ENCODE measurements at places on chromosomes 5 and 9. TPM values are rescaled to one million over a fixed set of nuclear protein-coding genes. Genes with fewer than 3 reads are reported as not detected.

NME5 gene
- not detected for total RNA-seq

HTR4 gene
- total RNA-seq = not detected

DNA sequence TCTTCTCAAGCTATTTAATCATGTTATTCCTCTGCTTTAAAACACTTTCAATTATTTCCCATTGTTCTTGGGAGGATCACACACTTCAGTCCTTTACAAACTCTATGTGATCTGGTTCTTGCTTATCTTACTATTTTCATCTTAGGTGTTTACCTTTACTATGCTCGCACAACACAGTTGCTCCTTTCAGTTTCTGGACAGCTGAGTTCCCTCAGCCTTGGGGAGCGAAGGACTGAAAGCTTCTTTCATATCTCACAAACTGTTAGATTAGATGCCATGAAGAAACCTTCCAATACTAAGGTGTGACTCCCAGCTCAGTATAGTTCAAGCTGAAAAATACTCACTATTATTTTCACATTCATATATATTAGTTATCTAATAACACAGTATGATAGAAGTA is 117.9 kb downstream of the CDC42SE2 start:
- no peak for DNase-seq

PCDHGB2 gene
- total RNA-seq = 0.88 TPM

- DNase-seq = no peak
These were observed 34.6 kb upstream of the ACTBL2 start for GRCh38 chr5:57517250-57517649.

DNA sequence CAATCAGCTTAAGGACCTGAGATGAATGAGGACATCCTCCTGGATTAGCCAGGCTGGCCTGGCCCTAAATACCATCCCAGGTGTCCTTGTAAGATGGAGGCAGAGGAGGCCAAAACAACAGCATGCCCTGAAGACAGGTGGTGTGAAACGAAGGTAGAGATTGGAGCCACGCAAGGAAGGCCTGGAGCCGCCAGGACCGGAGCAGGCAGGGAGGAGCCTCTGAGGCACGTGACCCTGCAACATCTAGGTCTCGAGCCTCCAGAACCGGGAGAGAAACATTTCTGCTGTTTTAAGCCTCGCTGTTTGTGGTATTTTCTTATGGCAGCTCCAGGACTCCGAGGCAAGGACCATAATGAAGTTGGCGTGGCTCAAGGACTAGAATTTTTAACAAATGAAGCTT is 9.7 kb upstream of the COL5A1 start:
- DNase-seq = no peak

- DNase-seq = no peak
These were observed 15.7 kb downstream of the SCGB3A1 start for GRCh38 chr5:180575571-180575970.

GRCh38 chr5:151275803-151276202 is 22.8 kb downstream of the GM2A start:
- DNase-seq = no peak

TRIP13 gene
- 21.4 TPM for total RNA-seq

DNA sequence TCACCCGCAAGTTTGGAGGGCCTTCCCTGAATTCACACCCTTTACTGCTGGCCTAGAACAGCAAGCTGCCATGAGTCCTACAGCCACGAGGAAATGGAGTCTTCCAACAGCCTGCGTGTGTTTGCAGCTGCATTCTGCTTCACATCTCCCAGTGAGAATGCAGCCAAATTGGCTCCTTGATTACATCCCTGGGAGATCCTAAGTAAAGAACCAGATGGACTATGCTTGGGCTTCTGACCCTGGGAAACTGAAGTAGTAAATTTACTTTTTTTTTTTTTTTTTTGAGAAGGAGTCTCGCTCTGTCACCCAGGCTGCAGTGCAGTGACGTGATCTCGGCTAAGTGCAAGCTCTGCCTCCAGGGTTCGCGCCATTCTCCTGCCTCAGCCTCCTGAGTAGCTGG is 617.0 kb upstream of the CDH18 start:
- DNase-seq = no peak

GRCh38 chr5:91109634-91110033 is 273.5 kb downstream of the ARRDC3 start:
- no peak for DNase-seq

DNA sequence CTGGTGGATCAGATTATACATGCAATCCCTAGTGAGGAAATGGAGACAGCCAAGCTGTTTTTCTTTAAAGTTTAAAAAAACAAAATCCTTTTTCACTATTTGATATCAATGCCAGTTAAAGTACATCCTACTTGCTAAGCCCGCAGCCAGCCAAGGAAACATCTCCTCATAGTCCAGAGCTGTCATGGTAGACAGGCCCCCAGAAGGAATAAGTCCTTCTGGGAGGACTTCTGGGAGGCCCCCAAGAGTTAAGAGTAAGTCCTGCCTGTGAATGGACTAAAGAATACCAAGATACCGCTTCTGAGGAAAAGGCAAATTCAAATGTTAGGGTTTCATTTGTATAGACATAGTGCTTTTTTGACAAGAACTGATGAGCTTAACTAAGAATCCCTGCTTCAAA is 38.3 kb downstream of the MOCS2 start:
- DNase-seq = no peak

DNA sequence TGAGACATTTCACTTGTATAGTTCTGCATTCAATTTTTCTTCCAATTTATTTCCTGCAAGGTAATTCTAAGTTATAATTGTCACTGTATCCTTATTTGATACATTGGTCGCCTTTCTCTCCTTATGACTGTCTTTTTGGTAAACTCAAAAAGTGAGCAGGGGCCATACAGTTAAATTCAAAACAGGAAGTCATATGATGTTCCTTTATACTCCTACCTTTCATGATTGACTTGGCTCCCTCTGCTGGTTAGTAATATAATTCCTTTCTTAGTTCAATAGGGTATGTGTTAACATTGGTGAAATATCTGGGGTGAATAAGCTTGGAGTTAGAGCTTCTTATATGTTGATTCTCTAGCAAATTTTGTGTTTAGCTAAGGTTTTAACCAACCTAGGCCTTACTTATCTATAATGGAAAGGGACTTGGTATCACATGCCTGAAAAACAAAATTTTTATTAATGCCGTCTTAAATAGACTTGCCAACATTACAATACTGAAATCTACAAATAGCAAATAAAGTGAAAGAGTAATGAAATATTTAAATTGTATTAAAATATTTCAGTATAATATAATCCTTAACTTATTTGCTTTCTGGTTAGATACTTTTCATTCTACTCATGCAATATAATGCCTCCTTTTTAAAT is 6.0 kb upstream of the NIPBL start:
- DNase-seq = peak; percentile 75

- DNase-seq = peak; percentile 79
These were observed 29.8 kb downstream of the NEUROG1 start for GRCh38 chr5:135505973-135506372.

PCDH12 gene
- total RNA-seq = not detected

DNA sequence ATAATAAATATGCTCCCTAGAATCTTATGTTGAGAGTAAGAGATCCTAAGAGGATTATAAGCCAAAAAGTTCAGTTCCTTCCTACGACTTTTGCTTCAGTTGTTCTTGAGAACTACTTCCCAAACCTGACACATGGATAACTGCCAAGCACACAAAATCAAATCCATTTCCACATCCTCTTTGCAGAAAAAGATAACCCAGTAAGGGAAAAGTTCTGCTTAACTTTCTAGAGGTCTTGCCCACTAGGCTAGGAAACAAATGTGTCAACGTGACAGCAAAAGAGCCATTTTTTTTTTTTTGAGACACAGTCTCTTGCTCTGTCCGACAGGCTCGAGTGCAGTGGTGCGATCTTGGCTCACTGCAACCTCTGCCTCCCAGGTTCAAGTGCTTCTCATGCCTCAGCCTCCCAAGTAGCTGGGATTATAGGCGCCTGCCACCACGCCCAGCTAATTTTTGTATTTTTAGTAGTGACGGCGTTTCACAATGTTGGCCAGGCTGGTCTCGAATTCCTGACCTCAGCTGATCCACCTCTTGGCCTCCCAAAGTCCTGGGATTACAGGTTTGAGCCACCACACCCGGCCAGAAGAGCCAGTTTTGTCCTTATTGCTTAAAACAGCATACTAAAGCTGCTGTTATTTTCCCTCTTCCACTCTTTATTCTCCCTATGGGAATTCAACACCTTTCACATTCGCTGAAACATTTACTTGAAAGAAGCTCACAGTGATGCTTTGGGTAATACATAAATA is 24.2 kb downstream of the CSNK1A1 start:
- DNase-seq = no peak

DNA sequence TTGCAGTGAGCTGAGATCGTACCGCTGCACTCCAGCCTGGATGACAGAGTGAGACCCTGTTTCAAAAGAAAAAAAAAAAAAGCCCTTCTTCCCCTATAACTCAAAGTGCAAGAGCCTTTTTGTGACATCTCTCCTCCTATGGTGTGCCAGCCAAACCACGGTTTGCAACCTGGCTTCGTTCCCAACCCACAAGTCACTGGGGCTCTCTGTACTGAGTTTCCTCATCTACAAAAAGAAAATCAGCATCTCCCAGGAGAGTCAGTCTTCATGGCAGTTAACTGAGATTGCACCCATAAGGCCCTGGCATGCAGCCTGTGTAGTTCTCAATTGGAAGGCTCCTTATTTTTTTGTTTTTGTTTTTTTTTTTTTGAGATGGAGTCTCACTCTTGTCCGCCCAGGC is 14.8 kb downstream of the ODF2 start:
- peak; percentile 43 for DNase-seq

DDX31 gene
- total RNA-seq = 28.8 TPM

- no peak for DNase-seq
These were observed 4.2 kb upstream of the PTGER4 start for GRCh38 chr5:40675396-40676133.

DNA sequence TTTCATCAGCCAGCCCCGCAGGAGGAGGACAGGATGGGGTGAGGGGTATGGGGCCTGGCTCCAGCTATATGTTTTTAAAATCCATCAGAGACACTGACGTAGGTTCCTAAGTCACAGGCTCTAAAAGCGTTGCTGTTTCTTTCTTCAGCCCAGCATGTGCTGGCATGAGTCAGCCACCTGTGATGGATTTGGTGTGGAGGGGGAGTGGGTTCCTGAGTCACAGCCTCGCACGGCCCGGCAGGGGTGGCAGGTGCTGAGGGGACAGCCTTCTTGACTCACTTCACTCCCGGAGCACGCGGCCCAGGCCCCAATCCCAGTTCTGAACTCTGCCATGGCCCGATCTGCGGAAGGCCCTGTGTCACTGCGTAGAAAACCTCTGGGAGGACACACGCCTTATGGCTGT is 38.8 kb upstream of the RPL26L1 start:
- DNase-seq = peak; percentile 95

- DNase-seq = no peak
These were observed 20.0 kb upstream of the CYFIP2 start for GRCh38 chr5:157245886-157246285.

- no peak for DNase-seq
These were observed 79.6 kb upstream of the CDK20 start for GRCh38 chr9:88053856-88054501.

GRCh38 chr5:158755986-158756385 is 343.7 kb downstream of the EBF1 start:
- DNase-seq = no peak
